ENCODE measurements at places on chromosomes 4 and X.

GRCh38 chr4:118113220-118113619 is 78.9 kb downstream of the NDST3 start:
- DNase-seq, result no peak

DNA sequence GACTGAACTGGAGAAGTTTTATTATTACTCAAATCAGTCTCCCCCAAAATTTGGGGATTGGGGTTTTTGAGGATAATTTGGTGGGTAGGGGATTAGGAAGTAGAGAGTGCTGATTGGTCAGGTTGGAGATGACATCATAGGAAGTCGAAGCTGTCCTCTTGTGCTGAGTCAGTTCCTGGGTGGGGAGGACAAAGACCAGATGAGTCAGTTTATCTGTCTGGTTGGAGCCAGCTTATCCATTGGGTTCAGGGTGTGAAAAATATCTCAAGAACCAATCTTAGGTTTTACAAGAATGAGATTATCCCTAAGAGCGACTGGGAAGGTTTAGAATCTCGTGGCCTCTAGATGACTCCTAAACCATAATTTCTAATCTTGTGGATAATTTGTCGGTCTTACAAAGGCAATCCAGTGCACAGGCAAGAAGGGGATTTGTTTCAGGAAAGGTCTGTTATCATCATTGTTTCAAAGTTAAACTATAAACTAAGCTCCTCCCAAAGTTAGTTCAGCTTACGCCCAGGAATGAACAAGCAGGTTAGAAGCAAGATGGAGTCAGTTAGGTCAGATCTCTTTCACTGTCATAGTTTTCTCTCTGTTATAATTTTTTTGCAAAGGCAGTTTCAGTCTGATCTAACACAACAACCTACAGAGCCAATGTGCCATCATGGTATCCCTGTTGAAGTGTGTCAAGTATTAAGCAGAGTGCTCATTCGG is 274.5 kb downstream of the SLC7A11 start:
- DNase-seq, result no peak

- DNase-seq, result no peak
These were observed 10.4 kb downstream of the RAB9A start for GRCh38 chrX:13699183-13699826.

DNA sequence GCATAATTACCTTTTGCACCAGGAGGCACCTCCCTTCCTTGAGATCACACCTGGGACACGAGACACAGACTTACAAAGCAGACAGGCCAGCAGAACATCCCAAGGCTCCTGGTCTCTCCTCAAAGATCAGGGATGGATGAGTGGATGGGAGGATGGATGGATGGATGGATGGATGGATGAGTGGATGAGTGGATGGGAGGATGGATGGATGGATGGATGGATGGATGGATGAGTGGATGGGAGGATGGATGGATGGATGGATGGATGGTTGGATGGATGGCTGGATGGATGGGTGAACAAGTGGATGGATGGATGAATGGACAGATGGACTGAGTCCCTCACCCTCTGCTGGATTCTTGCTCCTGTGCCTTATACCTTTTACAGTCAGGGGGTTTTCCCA is 364.0 kb downstream of the BCOR start:
- DNase-seq, result no peak

Data from vagina (tissue), 2 donors.